ENCODE measurements at places on chromosomes 1 and 21. TPM values are rescaled to one million over a fixed set of nuclear protein-coding genes. Genes with fewer than 3 reads are reported as not detected.

GNG4 gene
- under 0.01 TPM for total RNA-seq

TLCD4 gene
- 2.4 TPM for total RNA-seq

GPR161 gene
- 13.8 TPM for total RNA-seq

TEDDM1 gene
- total RNA-seq = not detected

KLF17 gene
- total RNA-seq = 0.36 TPM

LAPTM5 gene
- total RNA-seq = 1.8 TPM

NT5C1A gene
- not detected for total RNA-seq

CRP gene
- not detected for total RNA-seq

CRABP2 gene
- 9.1 TPM for total RNA-seq

SPATA45 gene
- total RNA-seq = not detected

DCDC2B gene
- not detected for total RNA-seq

PLA2G2F gene
- total RNA-seq = not detected

CD48 gene
- not detected for total RNA-seq

CHAF1B gene
- 2.4 TPM for total RNA-seq

CD84 gene
- total RNA-seq = 0.29 TPM

RHEX gene
- not detected for total RNA-seq

GREM2 gene
- total RNA-seq = 5.6 TPM

RBM15 gene
- 38.0 TPM for total RNA-seq

LRRC3 gene
- 0.88 TPM for total RNA-seq

OR2T2 gene
- total RNA-seq = not detected

DFFB gene
- total RNA-seq = 5.1 TPM

MX1 gene
- total RNA-seq = 33.3 TPM

TFF1 gene
- not detected for total RNA-seq

PADI3 gene
- not detected for total RNA-seq

LIPI gene
- not detected for total RNA-seq

PLEKHA6 gene
- total RNA-seq = 0.29 TPM

HMCN1 gene
- 178 TPM for total RNA-seq

S100A9 gene
- 0.59 TPM for total RNA-seq

CLDN17 gene
- total RNA-seq = not detected

ANKRD45 gene
- total RNA-seq = not detected

LAMB3 gene
- 9.7 TPM for total RNA-seq

HSD3B2 gene
- total RNA-seq = not detected

CPLANE2 gene
- total RNA-seq = 9.4 TPM

GJB4 gene
- not detected for total RNA-seq

ATAD3C gene
- total RNA-seq = under 0.01 TPM

INSRR gene
- total RNA-seq = 0.29 TPM

OMA1 gene
- 22.8 TPM for total RNA-seq

ESRRG gene
- not detected for total RNA-seq

CAMK1G gene
- 0.72 TPM for total RNA-seq

NBPF20 gene
- total RNA-seq = 2.4 TPM

CFHR3 gene
- not detected for total RNA-seq

LBR gene
- 30.4 TPM for total RNA-seq

OR2G6 gene
- total RNA-seq = not detected

DIPK1A gene
- total RNA-seq = 29.0 TPM

IGSF3 gene
- total RNA-seq = under 0.01 TPM

ALPL gene
- 8.0 TPM for total RNA-seq
